ENCODE measurements at places on chromosomes 4 and X.

DNA sequence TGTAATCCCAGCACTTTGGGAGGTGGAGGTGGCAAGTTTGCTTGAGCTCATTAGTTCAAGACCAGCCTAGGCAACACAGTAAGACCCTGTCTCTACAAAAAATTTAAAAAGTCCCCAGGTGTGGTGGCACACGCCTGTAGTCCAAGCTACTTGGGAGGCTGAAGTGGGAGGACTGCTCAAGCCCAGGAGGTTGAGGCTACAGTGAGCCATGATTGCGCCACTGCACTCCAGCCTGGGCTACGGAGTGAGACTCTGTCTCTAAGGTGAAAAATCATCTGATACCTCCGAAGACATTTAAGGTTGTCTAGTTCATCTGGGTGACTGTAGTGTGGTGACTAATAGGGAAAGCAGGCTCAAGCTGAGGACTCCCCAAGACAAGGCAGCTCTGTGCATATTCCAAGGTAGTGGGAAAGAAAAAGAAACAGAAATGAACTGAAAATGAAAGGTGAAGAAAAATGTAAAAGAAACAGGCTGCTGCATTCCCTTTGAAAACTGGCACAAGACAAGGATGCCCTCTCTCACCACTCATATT, 23.3 kb downstream of the FRYL start:
- no peak for DNase-seq

- DNase-seq, result no peak
These were observed 81.4 kb downstream of the HTRA3 start for GRCh38 chr4:8350841-8351461.

- DNase-seq, result no peak
These were observed 314.7 kb downstream of the CHIC1 start for GRCh38 chrX:73877687-73878086.

DNA sequence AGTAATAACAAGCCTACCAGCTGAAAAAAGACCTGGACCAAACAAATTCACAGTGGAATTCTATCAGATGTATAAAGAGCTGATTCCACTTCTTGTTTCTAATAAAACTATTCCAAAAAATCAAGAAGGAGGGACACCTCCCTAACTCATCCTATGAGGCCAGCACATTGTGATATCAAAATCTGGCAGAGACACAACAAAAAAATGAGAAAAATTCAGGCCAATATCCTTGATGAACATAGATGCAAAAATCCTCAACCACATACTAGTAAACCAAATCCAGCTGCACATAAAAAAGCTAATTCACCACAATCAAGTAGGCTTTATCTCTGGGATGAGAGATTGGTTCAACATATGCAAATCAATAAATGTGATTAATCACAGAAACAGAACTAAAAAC, 147.9 kb upstream of the NEIL3 start:
- no peak for DNase-seq

DNA sequence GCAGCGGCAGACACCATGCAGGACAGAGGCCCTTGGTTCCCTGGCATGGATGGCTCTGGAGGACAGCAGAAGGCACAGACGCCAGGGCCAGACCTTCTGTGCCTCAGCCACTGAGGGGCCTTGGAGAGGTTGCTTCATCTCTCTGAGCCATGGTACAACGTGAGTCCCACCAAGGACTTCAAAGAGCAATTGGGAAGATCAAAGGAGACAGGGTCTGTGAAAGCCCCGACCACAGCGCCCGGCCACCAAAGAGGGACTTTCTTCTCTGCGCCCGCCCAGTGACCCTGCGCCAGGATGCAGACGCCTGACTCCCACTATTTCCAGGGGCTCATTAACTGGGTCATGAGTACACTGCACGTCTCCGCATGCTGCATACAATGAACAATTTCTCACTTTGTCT, 174.0 kb downstream of the AFAP1 start:
- no peak for DNase-seq

All from anterior cingulate cortex (tissue), 58 donors.